Melanocyte of skin (primary cell): ENCODE measurements at places on chromosomes 5 and 9. TPM values are rescaled to one million over a fixed set of nuclear protein-coding genes. Genes with fewer than 3 reads are reported as not detected.

AIF1L gene
- 62.6 and 156 TPM in 2 replicates for total RNA-seq

NEURL1B gene
- total RNA-seq: 1.4 and 1.7 TPM in 2 replicates

SLC4A9 gene
- not detected in 2 replicates for total RNA-seq

DCTN4 gene
- 49.6 and 61.1 TPM in 2 replicates for total RNA-seq

AQP3 gene
- total RNA-seq: 0.77 TPM in 1 of 2 replicates, not detected in the other
